ENCODE measurements at places on chromosomes 3 and 15.

DNA sequence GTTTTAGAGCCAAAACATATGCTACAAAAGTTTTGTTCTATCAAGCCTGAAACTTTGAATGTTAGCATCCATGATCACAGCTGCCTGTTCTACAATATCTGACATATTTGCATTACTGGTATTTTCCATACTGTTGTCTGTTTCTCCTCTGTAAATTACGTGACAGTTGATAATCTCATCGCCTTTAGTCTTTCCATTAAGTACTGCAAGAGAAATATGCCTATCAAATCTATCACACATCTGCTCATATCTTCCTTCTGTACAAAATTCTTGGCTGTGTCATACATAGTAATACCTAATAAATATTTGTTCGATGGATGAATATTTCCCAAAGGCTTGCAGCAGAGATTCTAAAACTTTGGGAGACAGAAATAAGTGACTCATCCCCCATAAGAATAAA lies 717.3 kb downstream of the OTOL1 start:
- DNase-seq: no peak

DNA sequence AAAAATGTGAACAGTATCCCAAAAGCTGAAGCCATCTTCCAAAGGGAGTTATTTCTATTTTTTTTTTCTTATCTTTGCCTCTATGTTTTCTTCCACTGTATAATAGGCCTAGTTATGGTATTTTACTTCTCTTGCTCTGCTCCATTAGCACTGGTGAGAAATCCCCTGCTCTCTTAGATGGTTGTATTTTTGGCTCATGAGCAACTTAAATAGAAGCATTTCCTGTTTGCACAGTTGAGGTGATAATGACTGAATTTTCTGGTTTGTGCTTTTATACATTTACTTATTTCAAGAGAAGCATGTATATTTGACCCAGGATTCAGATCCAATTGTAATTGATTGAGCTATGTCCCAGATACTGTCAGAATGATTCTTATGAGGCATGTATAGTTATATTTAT lies 61.6 kb upstream of the CD200R1L start:
- no peak for DNase-seq

GRCh38 chr3:105518806-105519418 lies 152.2 kb downstream of the ALCAM start:
- no peak for DNase-seq

- no peak for DNase-seq
These were observed 42.7 kb downstream of the HDGFL3 start for GRCh38 chr15:83164771-83165404.

DNA sequence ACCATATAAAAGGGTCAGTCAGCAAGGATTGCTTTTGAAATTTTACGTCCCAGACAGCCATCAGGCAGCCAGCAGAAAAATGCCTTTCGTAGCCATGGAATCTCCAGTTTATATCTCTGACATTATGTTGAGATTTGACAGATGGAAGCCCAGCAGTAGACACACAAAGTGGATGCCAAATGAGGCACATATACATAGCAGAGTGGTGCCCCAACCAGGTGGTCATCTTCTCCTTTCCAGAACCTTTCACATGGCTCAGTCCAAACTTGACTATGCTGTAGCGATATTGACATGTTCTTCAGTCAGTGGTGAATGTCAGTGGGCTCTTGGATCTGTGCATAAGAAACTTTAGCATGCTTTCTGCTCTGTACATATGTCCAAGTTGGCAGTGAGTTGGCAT lies 123.3 kb upstream of the GBE1 start:
- no peak for DNase-seq

- no peak for DNase-seq
These were observed 46.3 kb upstream of the CDV3 start for GRCh38 chr3:133527081-133527715.

DNA sequence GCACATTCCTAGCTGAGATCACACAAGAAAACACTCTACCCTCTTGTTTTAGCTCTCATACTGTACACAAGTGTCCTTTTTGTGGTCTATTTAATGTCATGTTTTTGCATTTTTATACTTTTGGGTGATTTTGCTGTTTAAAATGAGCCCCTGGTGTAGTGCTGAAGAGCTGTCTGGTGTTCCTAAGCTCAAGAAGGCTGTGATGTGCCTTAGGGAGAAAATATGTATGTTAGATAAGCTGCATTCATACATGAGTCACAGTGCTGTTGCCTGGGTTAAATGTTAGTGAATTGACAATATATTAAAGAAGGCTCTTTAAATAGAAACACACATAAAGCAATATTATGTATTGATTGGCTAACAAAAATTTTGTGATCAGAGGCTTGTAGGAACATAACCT lies 387.4 kb upstream of the C2CD4B start:
- DNase-seq: no peak

DNA sequence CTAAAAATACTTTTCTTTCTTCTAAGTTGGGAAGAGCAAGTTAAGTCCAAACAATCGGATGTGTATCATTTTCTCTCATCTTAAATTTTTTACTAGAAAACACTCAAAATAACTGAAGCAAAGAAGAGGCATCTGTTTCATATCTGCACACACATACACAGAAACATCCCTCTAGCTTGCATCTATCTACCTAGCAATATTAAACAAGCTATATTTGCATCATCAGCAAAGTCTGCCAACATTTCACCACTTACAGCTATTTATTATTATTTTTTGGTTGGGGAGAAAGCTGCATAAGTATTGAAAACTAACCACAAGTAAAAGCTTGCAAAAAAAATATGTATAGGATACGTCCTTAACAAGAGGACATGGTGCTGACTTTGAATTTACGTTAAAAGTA lies 1.9 kb downstream of the GOLIM4 start:
- no peak for DNase-seq

GRCh38 chr3:32551496-32551895 lies 19.2 kb downstream of the DYNC1LI1 start:
- DNase-seq: no peak

GRCh38 chr15:58203537-58203936 lies 65.4 kb downstream of the AQP9 start:
- DNase-seq: no peak

GRCh38 chr3:192858849-192859585 lies 58.6 kb downstream of the MB21D2 start:
- no peak for DNase-seq

DNA sequence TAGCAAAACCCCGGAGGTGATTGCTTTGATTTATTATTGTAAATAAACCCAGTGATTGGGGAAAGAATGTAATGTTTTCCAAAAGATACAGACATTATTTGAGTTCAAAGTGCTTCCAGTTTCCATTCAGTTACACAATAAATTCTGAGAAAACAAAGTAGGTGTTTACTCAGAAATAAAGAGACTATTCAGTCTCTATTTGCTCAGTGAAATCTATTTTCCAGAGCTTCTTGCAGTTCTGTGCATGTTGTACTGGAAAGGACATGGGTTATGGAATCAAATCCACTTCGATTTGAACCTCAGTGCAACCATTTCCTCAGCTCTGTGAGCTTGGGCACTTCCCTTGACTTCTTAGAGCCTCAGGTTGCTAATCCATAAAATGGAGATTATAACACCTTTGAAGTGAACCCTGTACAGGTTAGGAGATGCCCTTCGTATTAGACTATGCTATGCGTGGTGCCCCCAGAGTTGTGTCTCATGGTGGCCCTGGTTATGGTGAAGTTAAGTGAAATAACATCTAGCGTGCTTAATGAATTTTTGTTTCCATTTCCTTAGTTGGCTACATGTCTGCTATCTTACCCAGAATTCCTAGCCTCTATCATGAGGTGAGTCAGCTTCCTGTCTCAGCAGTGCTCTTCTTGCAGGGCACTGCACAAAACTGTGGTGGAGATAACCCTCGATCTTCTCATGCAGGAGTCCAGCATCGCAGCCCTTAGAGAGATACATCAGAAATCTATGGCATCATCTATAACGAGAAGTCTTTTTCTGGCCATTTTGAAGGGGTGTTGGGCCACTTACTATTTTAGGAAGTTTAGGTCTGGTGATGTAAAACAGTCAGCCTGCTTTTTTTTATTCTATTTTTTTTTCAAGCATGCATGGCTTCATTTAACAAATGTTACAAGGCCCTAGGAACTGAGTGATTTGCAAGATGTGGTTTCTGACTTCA lies 97.7 kb downstream of the RPL39L start:
- no peak for DNase-seq

DNA sequence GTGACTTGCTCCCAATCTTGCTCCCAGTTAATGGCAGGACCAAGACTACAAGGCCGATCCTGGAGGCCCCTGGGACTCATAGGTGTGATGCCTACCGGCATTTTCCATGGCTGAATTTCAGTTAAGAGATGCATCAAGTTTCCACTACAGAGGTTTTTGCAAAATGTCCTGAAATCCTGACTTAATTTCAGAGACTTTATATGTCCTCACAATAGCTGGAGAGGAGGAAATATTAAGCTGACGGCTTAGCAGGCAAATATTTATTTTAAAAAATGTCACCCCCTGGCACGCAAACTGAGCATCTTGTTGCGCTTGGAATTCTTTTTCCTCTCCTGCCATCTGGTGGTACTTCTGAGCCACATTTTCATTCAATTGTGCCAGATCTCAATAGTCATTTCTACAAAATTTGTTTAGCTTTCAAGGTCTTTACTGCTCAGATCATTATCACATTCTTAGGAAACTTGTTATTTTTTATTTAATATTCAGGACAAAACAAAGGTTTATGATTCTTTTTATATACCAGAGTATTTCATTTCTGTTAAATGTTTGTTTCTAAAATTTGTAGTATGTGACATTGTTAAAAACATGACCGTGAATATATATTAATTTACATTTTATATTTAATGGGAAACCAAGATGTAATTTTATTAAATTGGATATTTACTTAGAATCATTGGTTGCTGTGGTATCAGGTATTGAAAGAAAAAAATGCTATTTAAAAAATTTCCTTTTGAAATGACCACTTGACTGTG lies 189.2 kb upstream of the THRB start:
- DNase-seq: no peak

GRCh38 chr15:30997270-30997669 lies 5.8 kb upstream of the MTMR10 start:
- DNase-seq: no peak

Measured in stimulated activated CD4-positive, alpha-beta T cell treated with anti-CD3 and anti-CD28 coated beads, Interleukin-1b, Interleukin-23, amount 100 ng/mL, for 24 hours (primary cell).